ENCODE measurements at places on chromosomes 5 and 9. TPM values are rescaled to one million over a fixed set of nuclear protein-coding genes. Genes with fewer than 3 reads are reported as not detected.

The PCDHA9 gene
- total RNA-seq = 0.16 TPM

The DMRTA1 gene
- total RNA-seq = 0.47 TPM

The INSL4 gene
- total RNA-seq = not detected

The UGT3A2 gene
- total RNA-seq = not detected

The SVEP1 gene
- 62.5 TPM for total RNA-seq

The C9 gene
- total RNA-seq = 0.16 TPM

The SLC6A3 gene
- not detected for total RNA-seq

The SLC25A2 gene
- total RNA-seq = not detected

The MTAP gene
- total RNA-seq = 15.8 TPM

The DMRT2 gene
- total RNA-seq = not detected

The LRRC19 gene
- total RNA-seq = not detected

The STK32A gene
- 0.09 TPM for total RNA-seq

The CBY3 gene
- total RNA-seq = 0.16 TPM

The CDC25C gene
- 0.26 TPM for total RNA-seq

The DMRT3 gene
- not detected for total RNA-seq

The GRM6 gene
- under 0.01 TPM for total RNA-seq

The PCDHB2 gene
- 1.3 TPM for total RNA-seq

The SAXO1 gene
- total RNA-seq = 0.09 TPM

The PLAC8L1 gene
- total RNA-seq = not detected

The PCDHA12 gene
- under 0.01 TPM for total RNA-seq

The STPG3 gene
- total RNA-seq = not detected

The GFI1B gene
- total RNA-seq = not detected

The F2RL1 gene
- 6.0 TPM for total RNA-seq

The SPAAR gene
- 0.17 TPM for total RNA-seq

The SCAMP1 gene
- 44.6 TPM for total RNA-seq

The LHX3 gene
- not detected for total RNA-seq
